ENCODE measurements at places on chromosomes 6 and 20.

GRCh38 chr6:41769376-41769775, 10.3 kb downstream of the FRS3 start:
- no peak for DNase-seq

DNA sequence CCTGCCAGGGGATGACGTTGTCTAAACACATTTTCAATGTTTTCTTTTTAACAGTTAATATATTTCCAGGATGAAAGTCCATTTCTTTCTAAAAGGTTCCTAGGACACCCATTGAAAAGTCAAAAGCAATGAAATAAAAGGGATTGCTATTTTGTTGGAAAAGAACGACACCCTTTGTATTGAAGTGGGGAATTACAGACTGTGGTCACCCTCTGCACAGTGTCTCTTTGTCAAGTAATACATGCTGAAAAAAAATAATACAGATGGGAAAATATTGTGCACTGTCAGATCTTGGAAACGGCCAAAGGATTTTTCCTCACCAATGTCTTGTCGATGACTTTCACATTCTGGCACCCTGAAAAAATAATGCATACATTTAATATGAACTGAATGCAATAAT, 56.9 kb downstream of the HAO1 start:
- no peak for DNase-seq

DNA sequence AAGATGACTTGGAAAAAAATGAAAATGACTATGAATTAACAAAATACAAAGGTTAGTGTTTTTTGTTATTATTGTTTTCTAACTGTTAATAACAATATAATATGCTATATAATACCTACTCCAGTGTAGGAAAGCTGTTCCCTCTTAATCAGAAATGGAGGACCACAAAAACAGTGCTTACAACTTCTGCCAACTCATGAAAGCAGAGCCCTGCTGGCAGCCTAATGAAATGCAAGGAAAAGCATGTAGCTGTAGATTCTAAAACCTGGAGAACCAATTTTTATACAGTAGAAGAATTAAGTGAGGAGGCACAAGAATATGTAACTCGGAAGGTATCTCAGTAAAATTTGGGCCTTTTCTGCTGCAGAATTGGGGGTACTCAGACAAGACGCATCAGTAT, 29.4 kb downstream of the PHIP start:
- peak; percentile 13 for DNase-seq

GRCh38 chr6:29887330-29887818, 55.0 kb upstream of the HLA-A start:
- no peak for DNase-seq

GRCh38 chr6:135703621-135704020, 147.9 kb upstream of the PDE7B start:
- DNase-seq: no peak

DNA sequence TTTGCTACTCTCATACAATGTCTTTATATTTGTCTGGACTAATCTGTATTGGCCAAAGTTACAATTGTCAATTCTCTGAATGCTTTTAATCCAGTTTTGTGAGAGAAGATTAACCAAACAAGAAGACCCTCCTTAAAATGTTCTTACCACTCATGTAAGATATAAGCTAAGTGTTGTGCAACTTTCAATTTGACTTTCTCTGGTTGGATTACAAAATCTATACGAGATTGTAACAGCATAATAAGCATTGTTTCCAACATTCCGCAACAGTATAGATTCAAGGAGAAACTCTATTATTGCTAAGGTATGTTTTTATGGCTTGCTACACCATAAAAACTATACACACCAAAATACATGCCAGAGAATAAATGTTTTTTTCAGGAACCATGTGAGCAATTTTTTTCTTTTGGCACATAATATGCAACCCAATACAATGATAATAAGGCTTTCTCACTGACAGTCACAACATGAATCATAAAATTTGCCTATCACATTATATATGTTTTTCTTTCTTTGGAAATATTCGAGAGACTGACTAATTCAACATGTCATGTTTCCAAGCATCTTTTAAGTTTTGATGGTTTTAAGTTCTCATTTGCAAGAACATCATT, 12.2 kb upstream of the TRPC4AP start:
- no peak for DNase-seq

- no peak for DNase-seq
These were observed 27.0 kb upstream of the IFNGR1 start for GRCh38 chr6:137246164-137246563.

DNA sequence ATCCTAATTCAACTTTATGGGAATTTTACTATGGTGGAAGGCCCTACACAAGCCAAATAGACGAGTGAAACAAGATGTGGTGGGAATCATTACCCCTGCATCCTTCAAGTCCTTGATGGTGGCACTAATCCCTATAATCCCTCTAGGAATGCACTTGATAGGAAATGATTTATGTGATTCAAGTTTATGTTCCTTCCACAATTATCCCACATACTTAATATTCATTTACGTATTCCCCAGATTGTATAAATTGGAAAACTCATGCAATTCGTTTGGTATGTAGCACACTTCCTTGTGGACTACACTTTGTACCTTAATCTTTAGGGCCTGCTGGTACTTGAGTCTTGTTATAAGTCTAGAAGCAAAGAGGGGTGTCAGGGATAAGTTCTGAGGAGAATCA, 40.8 kb downstream of the PKIB start:
- no peak for DNase-seq
